ENCODE measurements at places on chromosomes 6 and 20.

DNA sequence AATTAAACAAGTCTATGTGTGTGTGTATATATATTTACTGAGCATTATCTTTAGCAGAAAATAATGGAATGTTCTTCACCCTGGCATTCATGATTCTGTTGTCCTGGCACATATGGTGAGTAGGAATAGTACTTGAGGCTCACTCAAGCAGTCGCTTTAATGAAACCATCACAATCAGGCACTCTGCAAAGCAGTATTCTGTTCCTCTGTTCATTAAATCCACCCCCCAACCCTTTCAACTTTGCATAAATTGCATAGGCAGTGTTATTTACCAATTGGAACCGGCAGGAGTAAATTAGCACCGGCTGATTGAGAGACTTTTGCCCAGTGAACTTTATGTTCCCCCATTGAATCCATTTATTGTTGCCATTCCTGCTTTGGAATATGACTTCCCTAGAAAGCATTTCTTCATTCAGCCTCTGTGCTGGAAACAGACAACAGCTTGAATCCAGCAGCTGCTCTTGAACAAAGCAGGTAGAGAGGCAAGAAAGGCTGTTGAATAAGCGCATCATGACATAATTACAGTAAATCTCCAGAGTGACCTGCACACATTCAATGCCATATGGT is 268.0 kb upstream of the RNF217 start:
- DNase-seq, result no peak

DNA sequence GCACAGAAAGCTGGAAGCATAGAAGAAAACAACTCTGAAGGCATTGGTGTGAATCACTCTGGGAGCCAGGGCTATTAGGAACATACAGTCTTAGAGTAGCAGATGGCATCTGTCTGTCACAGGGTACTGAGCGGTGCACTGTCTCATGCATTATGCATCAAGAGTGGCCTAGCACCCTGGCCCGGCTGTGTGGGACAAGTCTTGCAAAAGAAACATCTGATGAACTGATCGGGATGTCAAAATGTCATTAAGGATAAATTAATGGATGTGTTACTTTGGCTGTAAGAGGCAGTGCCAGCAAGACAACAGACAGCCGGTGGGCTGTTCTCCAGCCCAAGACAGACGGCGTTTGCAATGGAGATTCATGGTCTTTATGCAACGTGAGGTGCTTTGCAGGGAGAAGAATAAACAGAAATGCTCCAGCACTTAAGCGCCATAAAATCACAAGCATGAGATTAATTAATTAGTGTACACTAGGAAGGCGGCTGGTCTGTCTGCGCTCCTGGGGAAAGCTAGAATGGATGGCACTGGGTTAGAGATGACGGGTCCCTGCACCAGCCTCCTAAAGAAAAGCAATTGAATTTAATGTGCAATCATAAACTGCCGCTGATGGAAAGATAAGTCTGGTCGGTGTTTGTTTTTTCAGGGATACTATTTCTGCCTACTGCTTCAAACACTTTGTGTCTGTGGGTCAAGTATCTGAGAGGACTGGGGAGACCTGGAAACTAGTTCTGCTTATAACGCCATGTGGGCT is 600.6 kb upstream of the CHD6 start:
- no peak for DNase-seq

DNA sequence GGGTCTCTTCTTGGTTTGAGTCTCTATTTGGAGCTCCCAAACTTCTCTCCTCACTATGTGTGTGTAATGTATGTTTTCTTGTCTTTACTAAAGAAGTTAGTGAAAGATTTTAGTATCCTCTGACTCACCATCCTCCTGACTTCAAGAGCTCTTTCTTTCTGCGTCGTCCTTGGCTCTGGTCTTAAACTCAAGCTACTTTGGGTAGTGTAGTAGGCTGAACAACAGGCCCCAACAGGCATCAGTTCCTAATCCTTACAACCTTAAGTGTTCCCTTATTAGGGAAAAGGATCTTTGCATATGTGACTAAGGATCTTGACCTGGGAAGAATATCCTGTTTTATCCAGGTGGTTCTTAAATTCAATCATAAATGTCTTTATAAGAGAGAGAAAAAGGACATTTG is 810.2 kb downstream of the MAFB start:
- no peak for DNase-seq

- no peak for DNase-seq
Measured at GRCh38 chr6:28203201-28203600, 21.9 kb upstream of the ZSCAN9 start.
